NCI-H1417 treated with DMSO at 0.1 percent for 48 hours (cell line): ENCODE measurements at places on chromosomes 1 and 21.

- DNase-seq: no peak
These were observed 29.2 kb downstream of the RNU1-1 start for GRCh38 chr1:16484931-16485330.

GRCh38 chr1:106554294-106554693 is 502.2 kb upstream of the PRMT6 start:
- no peak for DNase-seq

- DNase-seq: no peak
These were observed 8.6 kb downstream of the TNFRSF18 start for GRCh38 chr1:1197551-1198422.

DNA sequence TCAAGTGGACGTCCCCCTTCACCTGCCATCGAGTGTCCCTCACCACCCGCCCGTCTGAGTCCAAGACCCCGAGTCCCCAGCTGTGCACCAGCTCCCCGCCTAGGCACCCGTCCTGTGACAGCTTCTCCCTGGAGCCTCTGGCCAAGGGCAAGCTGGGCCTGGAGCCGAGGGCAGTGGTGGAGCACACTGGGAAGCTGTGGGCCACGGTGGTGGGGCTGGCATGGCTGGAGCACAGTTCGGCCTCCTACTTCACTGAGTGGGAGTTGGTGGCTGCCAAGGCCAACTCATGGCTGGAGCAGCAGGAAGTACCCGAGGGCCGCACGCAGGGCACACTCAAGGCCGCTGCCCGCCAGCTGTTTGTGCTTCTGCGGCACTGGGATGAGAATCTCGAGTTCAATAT is 63.2 kb downstream of the VWA5B1 start:
- DNase-seq: no peak

DNA sequence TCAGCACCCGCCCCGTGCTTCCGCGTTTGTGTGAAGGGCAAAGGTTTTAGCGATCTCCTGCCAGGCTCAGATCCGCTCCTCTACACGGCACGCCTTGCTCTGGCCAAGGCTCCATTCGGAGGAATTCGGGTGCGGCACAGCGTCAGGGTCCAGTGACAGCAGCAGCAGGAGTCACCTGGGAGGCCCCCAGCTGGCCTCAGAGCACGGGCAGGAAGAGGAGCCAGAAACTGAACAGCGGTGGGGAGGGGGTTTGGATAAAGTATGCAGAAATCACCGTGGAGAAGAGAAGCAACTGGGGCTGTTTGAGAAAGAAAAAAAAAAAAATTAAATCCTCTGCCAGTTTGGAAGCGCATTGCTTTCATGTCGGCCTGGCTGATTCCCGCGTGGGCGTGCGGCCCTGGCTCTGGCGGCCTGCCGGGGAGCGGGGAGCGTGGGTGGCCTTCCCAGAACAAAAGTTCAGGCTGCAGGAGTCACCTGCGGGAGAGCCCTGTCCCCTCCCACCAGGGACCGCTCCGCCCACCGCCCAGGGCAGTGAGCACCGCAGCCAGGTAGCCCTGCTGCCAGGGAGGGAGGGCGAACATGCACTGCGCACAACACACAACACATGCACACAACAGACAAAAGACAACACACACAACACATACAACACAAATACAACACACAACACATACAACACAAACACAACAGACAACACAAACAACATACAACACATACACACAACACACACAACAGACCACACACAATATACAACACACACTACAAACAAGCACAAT is 107.6 kb downstream of the ETS2 start:
- DNase-seq: no peak
